NCI-H1436 treated with DMSO at 0.1 percent for 48 hours (cell line): ENCODE measurements at places on chromosomes 16 and 17.

DNA sequence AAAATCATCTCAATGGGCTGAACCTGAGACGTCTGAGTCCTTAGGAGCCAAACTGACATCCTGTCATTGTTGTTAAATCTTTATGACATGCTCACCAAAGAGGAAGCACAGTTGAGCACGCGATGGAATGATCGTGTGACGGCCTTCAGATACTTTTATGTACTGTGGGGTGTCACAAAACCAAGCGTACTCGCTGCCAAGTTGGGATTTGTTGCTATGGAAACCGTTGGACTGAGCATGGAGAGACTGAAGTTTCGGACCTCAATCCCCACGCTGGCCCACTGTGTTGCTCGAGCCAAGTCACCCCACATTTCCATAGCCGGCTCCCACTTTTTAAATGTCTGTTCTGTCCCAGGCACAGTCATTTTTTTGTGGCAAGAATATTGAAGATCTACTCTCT, 222.8 kb upstream of the SDK2 start:
- no peak for DNase-seq

DNA sequence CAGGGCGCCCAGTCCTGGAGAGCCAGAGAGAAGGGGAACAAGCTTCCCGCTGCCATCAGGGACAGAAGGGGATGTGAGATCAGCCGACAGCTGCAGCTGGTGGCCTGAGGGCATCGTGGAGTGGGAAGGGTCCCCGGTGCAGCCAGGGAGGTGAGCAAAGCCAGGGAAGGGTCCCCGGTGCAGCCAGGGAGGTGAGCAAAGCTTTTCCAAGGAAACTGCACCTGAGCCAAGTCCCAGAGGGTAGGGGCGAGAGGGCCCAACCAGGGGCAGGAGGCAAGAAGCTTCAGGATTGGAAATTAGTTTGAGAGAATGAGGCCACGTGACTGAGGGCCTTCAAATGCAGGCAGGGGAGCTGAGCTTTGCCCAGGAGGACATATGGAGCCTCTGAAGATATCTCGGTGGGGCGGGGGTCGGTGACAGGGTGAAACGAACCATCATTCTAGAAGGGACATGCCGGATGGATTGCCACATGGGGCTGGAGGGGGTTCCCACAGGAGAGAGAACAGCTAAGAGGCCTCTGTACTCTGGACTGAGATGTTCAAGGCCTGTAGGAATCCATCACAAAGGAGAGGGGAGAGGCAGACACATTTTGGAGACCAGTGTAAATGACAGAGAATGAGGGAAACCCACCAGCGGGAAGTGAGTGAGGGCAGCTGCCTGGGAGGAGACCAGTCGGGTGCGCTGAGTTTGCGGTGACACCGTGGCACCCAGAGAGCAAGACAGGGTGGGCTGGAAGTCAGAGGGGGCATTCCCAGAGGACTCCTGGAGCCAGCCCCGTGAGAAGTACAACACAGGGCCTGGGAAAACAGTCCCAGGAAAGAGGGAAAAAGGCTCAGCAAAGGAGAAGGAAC, 31.4 kb upstream of the RPH3AL start:
- DNase-seq, result no peak

- no peak for DNase-seq
These were observed 93.0 kb upstream of the RCVRN start for GRCh38 chr17:9998060-9998459.

- no peak for DNase-seq
These were observed 33.3 kb downstream of the CIBAR2 start for GRCh38 chr16:85078952-85079351.

DNA sequence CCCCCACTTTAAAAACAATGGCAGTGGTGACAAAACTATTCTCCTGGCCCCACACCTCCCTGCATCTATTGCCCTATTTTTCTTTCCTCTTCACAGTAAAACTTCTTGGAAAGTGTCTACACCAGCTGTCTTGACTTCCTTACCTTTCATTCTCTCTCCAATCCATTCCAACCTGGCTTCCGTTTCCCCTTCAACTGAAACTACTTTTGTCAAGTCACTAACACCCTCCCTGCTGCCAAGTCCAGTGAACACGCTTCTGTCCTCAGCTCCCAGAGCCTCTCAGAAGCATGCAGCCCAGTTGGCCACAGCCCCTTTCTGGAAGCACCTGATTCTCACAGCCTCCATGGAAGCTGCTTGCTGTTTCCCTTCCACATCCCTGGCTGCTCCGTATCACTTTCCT, 4.0 kb upstream of the SCN4A start:
- no peak for DNase-seq

DNA sequence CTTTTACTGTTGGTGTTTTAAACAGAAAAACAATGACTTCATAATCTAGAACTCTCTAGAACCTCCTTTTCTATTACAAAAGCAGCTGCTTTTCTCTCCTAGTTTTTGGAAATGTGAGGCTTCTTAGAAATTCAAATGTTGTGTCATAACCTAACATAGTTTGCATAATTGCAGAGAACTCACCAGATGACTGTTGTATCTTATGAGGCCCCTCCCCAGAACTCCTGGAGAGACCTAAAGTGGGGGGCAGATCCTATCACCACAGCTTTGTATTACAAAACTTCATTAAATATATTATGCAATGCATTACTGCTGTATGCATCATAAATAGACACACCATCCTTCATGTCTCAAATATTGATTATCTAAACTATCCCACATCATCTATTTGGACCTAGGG, 538.7 kb upstream of the HSBP1 start:
- DNase-seq, result no peak

DNA sequence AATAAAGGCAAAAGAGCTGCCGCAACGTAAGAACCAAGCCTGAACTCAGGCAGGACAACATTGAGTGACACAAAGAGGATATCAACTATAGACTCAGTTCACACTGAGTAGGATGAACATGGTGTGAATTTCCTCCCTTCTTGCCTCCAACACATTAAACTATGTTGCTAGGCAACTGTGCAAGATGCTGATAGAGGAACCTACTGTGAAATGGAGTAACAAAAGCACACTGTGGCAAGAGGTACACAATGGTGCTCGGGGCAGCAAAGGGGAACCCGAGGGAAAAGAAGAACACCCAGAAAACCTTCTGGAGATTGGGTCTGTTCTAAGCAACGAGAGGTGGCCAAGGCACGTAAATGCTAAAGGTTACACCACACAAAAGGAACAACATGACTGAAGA, 34.1 kb downstream of the GRB2 start:
- no peak for DNase-seq

DNA sequence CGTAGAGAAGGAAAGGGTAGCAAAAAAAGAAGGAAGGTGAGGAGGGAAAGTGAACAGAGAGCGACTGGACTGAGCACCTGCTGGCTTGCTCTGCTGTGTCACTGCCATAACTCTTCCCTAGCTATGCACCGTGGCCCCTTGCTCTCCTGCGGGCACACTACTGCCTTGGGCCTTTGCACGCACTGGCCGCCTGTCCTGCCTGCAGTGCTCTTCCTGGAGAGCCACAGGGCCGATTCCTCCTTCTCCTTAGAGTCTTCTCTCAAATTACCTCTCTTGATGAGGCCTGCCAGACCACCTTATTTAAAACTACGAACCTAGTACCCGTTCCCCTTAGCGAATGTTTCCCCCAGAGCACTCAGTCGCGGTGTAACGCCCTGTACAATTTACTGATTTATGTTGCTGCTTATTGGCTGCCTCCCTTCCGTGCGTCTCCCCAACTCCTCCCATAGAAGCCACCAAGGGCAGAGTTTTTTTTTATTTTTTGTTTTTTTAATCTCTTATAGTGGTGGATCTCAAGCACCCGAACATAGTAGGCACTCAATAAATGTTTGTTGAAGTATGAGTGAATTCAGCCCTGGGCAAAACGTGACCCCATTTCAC, 70.3 kb downstream of the RAI1 start:
- DNase-seq, result no peak

GRCh38 chr17:44807817-44808155, 22.3 kb downstream of the GJC1 start:
- DNase-seq, result no peak

DNA sequence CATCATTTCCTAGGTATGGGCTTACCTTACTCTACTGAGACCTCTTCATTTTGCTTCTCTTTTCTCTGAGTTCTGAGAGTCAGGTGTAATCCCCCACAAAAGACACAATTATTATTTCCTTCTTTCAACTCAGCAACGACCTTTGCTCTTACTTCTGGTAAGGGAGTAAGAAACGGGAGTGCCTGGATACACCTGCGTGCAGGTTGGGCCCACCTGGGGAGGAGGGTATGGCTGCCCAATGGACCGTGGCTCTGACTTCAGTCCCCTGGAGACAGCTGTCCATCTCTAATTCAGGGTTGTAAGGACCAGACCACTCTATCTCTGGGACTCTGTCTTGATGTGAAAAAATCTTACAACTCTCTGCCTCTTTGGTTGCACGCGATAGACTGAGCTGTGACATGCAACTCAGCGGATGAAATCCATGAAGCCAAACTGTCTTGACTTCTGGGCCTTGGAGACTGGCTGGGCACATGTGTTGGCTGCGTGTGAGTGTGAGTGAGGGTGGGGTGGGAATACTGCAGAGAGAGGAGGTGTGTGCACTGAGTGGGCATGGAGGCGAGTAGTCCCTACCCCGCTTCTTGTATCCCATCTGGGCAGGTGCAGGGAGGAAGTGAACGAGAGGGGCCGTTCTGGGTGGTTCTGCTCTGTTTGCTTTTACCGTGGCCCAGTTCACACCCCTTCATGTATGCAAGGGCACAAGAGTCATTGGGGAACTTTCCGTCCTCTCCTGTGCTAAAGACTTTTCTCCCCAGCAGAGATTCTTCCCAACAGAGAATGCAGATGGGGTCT, 1.2 kb downstream of the TMEM238L start:
- DNase-seq, result no peak

GRCh38 chr17:16288860-16289571, 64.3 kb downstream of the CENPV start:
- DNase-seq, result no peak
